ENCODE measurements at places on chromosomes 12 and 14. TPM values are rescaled to one million over a fixed set of nuclear protein-coding genes. Genes with fewer than 3 reads are reported as not detected.

Gene HCAR3
- total RNA-seq: 0.96 TPM

Gene FOXA1
- total RNA-seq: 2.9 TPM

Gene GALNT8
- 6.0 TPM for total RNA-seq

Gene OR4K5
- 5.8 TPM for total RNA-seq

Gene KLHL33
- total RNA-seq: 6.3 TPM

Gene ARMH4
- total RNA-seq: 25.3 TPM

Gene LACRT
- not detected for total RNA-seq

Gene NTS
- not detected for total RNA-seq

Gene C14orf132
- total RNA-seq: 15.2 TPM

Gene KLHDC1
- total RNA-seq: 36.8 TPM

Gene NRIP2
- 0.48 TPM for total RNA-seq

Gene CD27
- not detected for total RNA-seq

Gene LRRC9
- total RNA-seq: not detected

Gene OLR1
- total RNA-seq: 14.9 TPM

Gene SLC10A1
- 2.4 TPM for total RNA-seq

Gene SLC4A8
- total RNA-seq: 2.6 TPM

Gene TEDC1
- total RNA-seq: 15.4 TPM

Gene C12orf57
- total RNA-seq: 228 TPM

Gene BLOC1S1
- 67.4 TPM for total RNA-seq

Gene KRT78
- 8.7 TPM for total RNA-seq

Gene SYNE2
- total RNA-seq: 88.6 TPM

Gene SPIC
- 0.72 TPM for total RNA-seq

Gene KRT73
- not detected for total RNA-seq

Gene C12orf54
- total RNA-seq: not detected

Gene ASPG
- 12.5 TPM for total RNA-seq

Gene HOXC12
- not detected for total RNA-seq

Gene SERPINA1
- 15.6 TPM for total RNA-seq

Gene BATF
- 2.2 TPM for total RNA-seq

Gene HDAC7
- 23.6 TPM for total RNA-seq
